ENCODE measurements at places on chromosomes 3 and 15.

- DNase-seq, result no peak
Observed at GRCh38 chr15:51327081-51327480, 11.3 kb downstream of the CYP19A1 start.

- no peak for DNase-seq
Observed at GRCh38 chr3:10463533-10464434, 41.6 kb downstream of the ATP2B2 start.

- no peak for DNase-seq
Observed at GRCh38 chr3:130044370-130044769, 37.3 kb upstream of the ALG1L2 start.

DNA sequence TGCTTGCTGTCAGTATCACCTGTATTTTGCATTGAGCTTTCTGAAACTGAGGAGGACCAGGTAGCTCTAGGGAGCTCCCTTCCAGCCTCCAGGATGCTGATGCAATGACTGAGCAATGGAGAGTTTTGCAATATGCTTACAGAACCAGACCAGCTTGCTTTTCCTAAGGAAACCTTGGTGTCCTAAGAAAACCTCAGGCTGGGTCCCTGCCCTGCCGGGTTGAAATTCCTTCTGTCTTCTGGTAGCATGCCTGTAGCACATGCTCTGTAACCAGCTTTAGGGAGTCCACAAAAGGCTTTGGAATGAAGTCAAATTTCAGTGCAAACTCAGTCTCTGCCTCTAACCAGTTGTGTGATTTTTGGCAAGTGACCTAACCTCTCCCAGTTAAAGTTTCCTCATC, 65.8 kb upstream of the GSK3B start:
- no peak for DNase-seq

- DNase-seq, result peak; percentile 54
Observed at GRCh38 chr15:80173022-80173759, 20.4 kb downstream of the FAH start.

- no peak for DNase-seq
Observed at GRCh38 chr3:32442766-32443165, 51.1 kb downstream of the CMTM7 start.

DNA sequence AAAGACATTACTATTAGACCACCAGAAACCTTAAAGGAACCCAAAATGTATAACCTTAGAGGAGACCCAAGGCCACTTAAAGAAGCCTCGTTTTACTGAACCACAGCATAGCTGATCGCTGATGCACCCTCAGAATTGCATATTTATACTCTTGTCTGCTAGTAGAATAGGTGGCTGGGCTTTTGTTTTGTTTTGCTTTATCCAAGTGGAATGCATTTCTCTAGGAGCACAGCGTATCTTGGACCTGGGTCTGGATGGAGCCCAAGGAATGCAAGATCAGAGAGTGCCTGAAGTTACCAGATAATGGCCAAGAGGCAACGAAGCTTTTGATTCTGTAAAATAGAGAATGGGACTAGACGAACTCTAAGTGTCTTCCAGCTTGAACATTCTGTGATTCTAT, 129.2 kb upstream of the COL8A1 start:
- DNase-seq, result no peak

GRCh38 chr3:190911382-190911781, 48.9 kb upstream of the GMNC start:
- DNase-seq, result no peak

DNA sequence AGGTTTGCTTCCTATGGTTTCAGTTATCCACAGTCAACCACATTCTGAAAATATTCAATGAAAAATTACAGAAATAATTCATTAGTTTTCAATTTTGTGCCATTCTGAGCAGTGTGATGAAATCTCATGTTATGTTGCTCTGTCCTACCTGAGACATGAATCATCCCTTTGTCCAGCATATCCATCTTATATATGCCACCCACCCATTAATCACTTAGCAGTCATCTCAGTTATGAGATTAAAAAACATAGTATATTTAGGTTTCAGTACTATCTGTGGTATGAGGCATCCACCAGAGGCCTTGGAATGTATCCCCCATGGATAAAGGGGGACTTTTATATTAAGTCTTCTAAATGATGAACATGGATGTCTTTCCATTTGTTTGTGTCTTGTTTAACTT, 64.7 kb upstream of the PROK2 start:
- DNase-seq, result no peak

DNA sequence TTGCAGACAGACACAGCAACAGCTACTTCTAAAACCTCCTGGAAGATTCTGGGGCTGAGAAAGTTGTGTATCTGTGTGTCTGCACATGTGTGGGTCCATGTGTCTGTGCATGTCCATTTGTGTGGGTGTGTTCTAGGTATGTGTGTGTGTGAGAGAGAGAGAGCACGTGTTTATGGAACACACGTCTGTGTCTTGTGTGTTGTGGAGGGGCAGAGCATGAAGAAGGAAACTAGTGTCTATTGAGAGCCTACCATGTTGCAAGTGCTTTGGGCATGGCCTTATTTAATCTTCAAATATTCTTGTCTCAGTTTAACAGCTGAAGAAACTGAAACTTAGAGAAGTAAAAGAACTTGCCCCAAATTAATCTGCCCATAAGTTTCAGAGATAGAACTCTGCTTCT, 327.5 kb downstream of the UACA start:
- DNase-seq, result no peak

GRCh38 chr15:94004697-94005096, 226.7 kb upstream of the MCTP2 start:
- no peak for DNase-seq

- DNase-seq, result no peak
Observed at GRCh38 chr3:128081226-128081625, 29.0 kb downstream of the SEC61A1 start.

DNA sequence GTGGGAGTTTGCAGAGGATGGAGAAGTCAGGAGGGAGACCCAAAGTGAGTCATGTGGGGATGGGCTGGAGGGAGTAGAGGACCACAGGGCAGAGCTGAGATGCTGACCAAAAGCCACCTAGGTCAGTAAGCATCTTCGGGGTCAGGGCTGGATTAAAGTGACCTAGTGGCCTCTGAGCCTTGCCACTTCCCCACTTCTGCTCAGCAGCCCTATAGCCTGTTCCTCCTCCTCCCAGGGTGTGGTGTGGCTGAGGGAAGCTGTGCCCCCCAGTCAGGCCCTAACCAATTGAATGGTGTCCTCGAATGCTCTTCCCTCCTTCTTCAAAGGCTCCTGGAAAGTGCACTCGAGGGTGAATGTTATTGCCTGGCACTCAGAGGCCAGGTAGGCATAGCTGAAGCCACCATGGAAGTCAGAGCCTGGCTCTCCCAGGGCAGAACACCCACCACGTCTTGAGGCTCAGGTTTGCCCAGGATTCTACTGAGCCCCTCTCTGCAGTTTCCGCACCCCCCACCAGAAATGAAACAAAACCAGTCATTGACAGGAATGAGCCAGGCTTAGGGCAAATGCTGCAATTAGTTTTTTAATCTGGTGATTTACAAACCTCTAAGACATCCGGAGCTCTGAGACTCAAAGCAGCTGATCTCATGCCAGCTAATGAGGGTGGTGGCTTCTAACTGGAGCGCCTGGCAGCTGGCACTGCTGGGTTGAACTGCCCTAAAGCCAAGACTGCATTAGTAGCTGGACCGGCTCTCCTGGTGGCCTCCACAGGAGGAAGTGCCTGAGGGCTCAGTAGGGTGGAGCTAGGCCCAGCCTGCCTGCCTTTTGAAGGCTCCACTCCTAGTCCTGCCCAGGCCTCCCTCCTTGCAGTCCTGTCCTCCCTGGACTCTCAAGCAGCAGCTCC, 26.0 kb upstream of the VIPR1 start:
- no peak for DNase-seq

DNA sequence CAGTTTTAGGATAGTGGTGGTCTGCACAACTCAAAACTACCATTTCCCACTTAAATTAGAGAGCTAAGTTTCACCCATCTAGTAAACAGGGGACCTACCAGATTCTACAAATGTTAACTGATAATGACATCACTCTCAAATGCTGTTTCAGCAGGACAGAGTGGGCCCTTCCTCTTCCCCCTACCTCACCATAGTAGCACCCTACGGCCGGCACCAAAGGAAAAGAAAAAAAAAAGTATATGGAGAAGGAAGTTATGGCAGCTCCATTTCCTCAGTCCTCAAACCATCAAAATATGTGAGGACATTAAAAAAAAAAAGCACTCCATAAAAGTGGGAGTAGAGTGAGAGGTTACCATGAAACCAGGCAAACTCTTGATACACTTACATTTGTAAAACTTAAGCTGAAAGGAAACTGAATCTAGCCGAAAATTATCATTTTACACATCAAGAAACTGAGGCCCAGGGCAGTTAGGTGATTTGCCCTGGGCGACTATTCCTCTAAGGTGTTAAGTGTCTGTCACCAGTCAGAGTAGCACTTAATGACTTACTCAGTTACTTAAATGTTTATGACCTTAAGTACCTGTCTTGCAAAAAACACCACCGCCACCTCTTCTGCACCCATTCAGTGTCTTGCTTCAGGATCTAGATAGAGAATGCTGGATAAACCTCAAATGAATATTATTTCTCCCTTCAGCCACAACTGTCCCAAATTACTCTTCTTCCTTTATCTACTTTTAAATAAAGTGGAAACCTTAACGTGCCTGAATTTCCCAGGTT, 2.7 kb downstream of the MSL2 start:
- DNase-seq, result no peak

GRCh38 chr3:10505050-10505790, at the start of gene ATP2B2:
Gene ATP2B2, minus strand, starts transcription at chr3:10505586. Its CDS starts 56,043 bp downstream, at chr3:10449543.
- no peak for DNase-seq

DNA sequence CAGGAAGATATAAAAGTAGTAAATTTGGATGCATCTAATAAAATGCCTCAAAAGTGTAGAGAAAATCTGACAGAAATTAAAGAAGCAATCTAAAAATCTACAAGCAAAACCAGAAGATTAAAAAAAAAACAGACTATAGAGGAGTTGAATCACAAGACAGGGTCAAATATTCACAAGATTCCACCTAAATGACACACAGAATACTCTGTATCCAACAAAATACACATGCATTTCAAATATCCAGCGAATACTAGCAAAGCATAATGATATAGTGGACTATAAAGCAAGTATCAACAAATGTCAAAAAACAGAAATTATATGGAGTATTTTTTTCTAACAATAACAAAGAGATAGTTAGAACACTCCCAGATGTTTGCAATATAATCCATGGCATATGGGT, 20.5 kb upstream of the ACTC1 start:
- DNase-seq, result no peak

- DNase-seq, result no peak
Observed at GRCh38 chr15:31400222-31400927, 73.7 kb downstream of the KLF13 start.

DNA sequence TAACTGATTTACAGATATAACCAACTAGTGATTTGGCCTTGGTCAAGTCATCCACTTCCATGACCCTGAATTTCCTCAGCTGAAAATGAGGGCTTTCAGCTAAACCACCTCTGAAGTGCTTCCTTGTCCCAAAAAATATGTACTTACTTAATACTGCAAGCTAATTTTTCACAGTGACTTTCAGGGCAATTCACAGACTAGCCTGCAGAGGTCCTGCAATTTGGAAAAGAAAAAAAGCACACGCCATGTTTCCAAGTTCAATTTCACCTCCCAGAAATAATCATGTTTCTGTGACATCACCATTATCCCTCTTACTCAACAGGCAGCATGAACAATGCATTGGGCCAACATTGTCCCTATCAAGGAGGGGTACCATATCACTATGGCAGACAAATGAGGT, 218.2 kb downstream of the SHOX2 start:
- no peak for DNase-seq

DNA sequence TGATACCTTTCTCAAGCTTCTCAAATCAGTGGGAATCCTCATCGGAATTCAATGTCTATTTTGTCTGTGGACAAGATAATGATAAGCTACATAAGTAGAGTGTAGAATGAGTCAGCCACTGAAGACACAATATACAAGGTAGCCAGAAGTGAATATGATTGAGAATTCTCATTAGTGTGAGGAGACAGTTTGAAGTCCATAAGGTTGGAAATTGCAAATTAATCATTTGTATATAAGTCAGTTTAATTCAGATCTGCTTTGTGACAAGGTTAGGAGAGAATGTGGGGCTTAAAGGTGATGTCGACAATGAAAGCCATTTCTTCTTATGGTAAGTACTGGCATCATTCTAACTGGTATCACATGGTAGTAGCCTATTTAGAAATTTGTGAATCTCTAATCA, 4.2 kb downstream of the ARPP21 start:
- no peak for DNase-seq

DNA sequence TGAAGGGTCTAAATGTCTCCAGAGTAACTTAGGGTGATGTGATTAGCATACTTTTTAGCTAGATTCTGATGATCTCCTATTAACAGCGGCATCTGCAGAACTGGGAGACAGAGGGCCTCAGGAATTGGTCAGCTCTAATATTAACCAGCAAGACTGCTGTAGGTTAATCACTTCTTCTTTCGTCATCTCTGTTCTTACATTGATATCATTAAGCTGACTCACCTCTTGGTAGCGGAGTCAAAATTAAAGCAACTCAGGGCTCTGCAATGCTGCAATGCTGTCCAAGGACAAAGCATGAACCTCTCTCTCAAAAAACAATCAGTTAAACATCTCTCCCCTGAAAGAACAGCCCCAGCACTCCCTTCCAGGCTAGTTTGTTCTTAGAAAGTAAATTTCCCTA, 57.5 kb upstream of the TRA2B start:
- no peak for DNase-seq

GRCh38 chr3:190621927-190622326, 108.0 kb downstream of the IL1RAP start:
- DNase-seq, result no peak

DNA sequence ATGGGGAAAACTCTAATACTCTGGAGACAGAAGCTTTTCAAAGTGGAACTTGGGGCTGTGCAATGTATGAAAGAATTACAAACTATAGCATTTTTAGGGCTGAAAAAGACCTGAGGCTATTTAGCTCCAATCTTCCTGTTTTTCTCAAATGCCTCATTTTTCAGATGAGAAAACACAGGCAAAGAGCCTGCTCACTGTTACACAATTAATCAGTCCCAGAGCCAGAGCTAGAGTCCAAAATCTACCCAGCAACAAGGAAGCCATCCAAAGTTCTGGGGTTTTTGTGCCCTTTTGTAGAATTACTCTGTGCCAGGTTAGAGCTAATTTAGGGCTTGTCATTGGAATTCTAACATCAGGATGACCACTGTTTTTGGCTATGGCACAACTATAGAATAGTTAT, 45.5 kb downstream of the GPR149 start:
- no peak for DNase-seq

GRCh38 chr15:93779341-93779740, 452.0 kb upstream of the MCTP2 start:
- DNase-seq, result no peak

GRCh38 chr3:1079662-1080061, 13.2 kb upstream of the CNTN6 start:
- DNase-seq, result no peak

GRCh38 chr3:182438398-182438797, 354.9 kb upstream of the ATP11B start:
- DNase-seq, result no peak

- no peak for DNase-seq
Observed at GRCh38 chr3:149448331-149448831, 26.1 kb upstream of the TM4SF4 start.

DNA sequence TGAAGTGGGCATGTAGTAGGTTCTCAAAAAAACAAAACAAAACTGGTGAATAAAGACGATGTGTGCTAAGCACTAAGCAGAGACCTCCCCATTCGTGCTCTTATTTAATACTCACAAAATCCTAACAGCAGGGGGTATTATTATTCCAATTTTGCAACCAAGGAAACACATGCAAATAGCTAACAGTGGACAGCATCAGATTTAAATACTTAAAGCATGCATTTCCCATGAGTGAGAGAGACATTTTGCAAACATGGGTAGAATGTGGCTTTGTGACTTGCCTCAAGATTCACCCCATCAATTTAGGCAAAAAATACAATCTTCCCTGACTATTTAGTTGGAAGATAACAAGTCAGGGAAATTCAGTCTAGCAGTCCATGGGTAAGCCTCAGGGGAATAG, 946.2 kb upstream of the CFAP20DC start:
- DNase-seq, result no peak
